Neural crest cell (in vitro differentiated cells): ENCODE measurements at places on chromosomes 3 and 15.

GRCh38 chr3:39592311-39593050, 125.0 kb downstream of the MOBP start:
- no peak for DNase-seq

DNA sequence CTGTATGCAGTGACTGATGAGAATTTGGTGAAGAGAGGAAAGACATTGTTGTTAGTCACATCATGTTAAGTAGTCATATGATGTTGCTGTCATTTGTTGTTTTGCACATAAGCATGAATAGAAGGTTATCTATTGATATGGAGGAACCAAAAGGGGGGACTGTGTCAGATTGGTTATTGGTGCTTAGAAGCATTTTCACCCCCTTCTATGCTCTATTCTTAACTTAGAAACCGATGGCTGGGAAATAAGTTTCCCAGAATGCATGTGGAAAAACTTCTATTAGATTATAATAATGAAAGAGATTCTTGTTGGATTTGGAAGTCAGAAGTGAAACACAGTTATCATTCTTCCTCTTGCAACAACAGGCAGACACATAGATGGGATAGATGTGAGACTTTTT, 33.2 kb upstream of the CADM2 start:
- no peak for DNase-seq

DNA sequence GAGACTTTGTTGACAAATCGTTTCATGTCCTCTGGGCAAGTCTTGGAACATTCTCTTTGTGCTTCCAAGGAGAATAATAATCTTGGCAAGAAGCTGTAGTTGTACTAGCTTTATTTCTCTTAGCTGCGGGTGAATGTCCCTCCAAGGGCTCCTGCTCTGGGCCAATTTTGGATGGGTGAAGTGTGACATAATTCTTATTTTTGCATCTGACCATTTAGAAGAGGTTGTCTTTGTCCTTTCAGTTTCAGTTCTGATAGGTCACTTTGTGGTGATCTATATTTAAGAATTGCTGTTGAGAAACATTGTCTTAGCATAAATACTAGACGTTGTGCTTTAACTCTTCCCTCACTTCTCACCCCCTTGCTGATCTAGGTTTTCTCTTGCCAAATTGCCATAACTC, 164.8 kb upstream of the RORA start:
- no peak for DNase-seq

- no peak for DNase-seq
Measured at GRCh38 chr15:88334436-88334835, 77.9 kb upstream of the NTRK3 start.

- no peak for DNase-seq
Measured at GRCh38 chr15:94610069-94610468, 378.7 kb downstream of the MCTP2 start.

DNA sequence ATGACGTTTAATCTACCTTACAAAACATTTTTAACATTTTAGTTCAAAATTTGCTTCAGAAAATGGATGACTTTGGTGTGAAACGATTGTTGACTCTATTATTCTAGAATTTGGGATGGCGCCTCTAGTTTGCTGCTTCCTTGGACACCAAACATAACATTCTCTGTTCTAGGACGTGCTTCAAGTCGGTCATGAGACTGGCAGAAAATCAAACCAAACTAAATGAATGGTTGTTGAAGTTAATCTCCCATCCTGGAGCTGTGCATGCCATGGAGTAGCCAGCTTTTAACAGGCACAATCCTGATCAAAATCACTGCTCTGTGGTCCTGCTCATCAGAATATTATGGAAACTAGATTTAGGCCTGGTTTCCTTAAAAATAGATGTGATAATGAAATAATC, 9.6 kb upstream of the LRRFIP2 start:
- DNase-seq = no peak

DNA sequence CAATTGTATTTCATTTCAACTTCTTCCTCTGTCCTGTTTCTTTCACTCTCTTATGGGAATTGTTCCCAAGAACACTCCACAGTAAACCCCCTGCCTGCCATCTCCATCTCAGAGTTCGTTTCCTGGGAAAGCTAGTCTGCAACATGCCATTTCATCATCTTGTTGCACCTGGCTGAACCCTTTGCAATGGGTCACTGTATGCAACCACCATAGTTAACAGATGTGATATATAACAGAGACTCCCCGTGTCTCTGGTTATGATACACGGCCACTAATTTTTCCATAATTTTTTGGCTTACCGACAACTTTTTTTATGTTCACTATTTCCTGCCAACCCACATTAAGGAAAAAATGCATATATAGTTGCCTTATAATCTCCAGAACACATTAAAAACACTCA, 95.5 kb downstream of the CHST2 start:
- DNase-seq = no peak

DNA sequence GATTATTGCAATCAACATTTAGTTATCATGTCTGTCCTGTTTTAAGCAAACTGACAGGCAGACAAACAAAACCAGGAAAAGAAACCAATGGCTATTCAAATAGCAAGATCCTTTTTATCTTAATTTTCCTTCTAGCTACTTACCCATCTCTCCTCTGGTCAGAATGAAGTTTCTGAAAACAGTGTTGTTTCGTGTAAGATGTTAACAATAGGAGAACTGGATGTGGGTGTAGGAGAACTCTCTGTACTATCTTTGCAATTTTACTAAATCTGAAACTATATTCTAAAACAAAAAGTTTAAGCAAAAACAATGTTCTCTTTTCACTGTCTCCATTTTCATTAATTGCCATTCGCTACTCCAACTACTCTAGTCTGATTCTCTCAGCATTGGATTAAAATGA, 726.4 kb downstream of the ZNF385D start:
- DNase-seq = no peak

DNA sequence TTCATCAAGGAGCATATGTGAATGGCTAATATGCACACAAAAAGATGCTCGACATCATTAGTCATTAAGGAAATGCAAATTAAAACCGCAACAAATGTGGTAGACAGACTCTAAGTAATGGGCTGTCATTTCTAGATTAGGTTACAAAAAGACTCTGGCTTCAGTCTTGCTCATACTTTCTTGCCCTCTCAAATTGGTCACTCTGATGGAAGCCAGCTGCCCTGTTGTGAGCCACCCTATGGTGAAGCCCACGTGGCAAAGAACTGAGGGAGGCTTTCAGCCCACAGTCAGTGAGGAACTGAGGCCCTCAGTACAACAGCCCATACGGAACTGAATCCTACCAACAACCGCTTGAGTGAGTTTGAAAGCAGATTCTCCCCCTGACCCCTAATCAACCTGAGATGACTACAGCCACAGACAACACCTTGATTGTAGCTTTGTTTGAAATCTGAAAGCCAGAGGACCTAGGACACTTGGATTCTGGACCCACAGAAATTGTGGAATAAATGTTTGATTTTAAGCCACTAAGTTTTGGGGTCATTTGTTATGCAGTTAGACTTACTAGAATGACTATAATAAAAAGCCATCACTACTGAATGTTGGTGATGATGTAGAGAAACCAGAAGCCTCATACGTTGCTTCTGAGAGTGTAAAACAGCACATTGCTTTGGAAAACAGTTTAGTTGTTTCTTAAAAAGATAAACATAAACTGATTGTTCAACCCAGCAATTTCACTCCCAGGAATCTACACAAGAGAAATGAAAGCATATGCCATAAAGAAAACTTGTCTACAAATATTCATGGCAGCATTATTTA, 45.7 kb downstream of the EHHADH start:
- no peak for DNase-seq

DNA sequence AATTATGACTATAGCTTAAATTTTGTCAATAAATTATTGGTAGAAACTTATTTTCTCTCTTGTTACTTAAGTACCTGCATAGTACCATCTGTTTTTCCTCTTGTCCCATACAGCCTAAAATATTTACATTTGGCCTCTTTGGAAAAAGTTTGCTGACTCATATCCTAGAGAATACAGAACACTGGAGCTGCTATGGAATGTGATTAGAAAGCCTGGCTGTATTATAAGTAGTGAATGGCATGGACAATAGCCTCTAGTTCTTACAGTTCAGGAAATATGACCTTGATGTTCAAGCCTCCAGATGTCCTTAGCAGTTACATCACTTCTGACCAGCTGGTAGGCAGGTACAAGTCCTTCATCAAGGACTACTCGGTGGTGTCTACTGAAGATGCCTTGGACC, 28.3 kb downstream of the ST8SIA2 start:
- no peak for DNase-seq

DNA sequence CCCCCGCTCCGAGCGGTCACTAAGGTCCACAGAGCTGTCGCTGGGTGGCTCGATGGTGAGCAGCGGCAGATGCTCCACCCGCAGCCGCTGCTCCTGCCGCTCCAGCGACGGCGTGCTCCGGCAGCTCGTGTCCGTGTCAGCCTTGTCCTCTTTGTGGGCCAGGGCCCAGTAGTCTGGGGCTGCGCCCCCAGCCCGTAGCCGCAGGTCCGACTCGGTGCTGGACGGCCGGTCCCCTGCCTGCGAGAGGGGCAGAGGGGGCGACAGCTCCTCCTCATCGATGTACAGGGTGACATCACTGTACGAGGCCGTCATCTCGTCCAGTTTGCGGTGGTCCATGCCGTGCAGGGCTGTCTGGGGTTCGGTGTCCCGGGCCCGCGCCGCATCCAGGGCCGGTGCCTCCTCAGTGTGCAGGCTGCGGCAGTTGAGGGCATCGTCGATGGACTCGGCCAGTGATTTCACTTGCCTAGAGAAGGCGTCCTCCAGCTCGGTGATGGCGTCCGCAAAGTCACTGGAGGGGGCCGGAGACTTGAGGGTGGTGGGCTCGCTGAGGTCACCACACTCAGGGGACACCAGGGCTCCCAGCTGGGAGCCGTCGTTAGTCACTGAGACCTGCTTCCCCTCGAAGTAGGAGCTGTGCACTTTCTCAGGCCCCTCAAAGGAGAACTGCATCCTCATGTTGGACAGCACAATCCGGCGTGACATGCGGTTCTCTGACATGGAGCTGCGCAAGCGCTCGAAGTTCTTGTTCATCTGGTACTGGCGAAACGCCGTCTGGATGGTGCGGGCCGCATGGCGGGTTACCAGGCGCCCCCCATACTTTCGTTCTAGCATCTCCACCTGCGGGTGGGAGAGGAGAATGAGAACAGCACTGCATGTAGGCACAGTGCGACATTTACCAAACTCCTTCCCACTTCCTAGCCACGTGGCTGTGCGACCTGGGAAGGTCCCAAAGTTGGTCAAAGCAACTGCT, 94.8 kb upstream of the RPL32 start:
- DNase-seq = no peak

- no peak for DNase-seq
Measured at GRCh38 chr3:151550642-151551041, 89.8 kb upstream of the IGSF10 start.

DNA sequence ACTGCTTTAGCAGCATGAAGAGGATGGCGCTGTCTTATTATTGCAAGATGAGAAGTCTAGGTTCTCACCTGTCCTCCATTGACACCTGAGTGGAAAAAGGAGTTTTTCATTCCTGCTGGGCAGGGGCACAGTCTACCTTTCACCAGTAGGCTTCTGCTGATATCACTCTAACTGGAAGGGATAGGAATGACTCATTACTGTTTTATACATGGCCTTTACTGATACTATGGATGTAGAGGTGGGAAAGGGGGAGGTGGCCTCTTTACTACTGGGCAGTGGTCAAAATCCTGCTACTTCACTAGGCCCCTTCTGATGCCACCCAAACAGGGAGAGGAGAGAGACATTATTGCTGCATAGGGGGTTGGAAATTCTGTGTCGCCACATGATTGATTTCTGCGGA, 97.8 kb downstream of the BBX start:
- no peak for DNase-seq

DNA sequence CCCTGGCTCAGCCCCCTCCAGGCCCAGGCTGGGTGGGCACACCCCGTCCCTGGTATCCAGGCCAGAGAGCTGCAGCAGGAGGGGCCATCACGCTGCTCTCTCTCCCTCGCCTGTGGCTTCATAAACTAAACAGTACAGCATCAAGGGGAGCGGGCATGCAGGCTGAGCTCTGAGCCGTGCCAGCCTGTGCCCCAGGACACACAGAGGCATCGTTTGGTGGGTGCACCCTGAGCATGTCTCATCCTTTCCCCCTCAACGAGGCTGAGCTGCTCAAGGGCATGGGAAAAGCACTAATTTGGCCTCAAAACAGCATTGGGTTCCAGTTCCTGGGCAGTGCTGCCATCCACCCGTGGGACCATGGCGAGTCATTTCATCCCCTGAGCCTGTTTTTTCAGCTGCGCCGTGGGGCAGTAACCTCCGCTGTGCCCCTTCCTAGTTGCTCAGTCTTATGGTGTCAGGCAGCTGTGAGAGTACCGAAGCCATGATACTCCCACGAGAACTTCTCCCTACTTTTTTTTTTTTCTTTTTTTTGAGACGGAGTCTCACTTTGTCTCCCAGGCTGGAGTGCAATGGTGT, 79.6 kb downstream of the CPN2 start:
- DNase-seq = no peak

GRCh38 chr15:29467091-29467490, 197.5 kb upstream of the NSMCE3 start:
- DNase-seq = no peak
